ENCODE measurements at places on chromosomes 6 and 20.

DNA sequence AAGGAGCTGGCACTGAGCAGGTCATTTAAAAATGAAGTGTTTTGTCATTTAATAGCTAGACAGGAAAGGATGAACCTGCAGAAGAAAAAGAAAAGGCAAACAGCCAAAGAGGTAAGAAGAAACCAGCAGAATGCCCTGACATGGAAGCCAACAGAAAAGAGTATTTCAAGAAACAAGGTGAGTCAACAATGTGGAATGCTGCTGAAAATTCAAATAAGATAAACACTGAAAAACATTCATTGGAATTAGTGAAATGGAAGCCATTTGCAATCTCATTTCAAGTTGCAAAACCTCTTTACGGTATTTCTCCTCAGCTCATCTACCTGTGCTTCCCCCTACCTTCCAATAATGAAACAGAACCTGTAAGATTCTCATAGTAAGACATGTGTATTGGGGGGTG lies 59.6 kb downstream of the RWDD2A start:
- DNase-seq = no peak

DNA sequence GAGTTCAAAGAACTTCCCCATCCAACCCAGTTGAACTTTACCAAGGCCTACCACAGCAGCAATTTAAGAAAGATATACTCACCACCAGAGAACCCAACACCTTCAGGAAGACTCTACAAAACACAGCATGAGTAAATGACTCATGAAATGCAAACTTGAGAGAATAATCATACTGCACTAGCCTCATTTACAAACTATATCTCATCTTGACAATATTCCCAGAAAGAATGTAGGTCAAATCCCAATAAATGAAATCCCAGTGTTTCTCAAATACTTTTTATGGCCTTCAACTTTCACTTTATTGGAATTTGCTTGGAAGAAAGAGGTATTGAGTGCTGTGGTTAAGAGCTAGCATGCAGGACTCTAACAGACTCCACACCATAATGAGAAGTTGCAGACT lies 60.0 kb downstream of the FYN start:
- no peak for DNase-seq

DNA sequence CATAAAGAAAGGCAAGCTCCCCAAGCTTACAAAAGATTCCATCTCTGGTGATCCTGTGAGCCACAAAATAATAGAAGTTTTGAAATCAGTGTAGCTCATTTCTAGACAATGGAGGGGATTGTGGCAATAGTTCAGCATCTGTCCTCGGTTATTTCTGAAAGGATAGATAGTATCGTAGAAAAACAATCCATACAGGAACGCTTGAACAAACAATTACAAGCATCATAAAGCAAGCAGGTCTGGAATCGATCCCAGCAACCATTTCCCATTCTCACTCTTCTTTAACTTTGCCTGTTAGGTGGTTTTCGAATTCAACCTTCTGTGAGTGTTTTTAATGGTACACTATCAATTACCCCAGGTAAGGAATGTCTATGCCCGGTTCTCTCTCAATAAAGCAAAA lies 931.1 kb downstream of the KIF16B start:
- no peak for DNase-seq

DNA sequence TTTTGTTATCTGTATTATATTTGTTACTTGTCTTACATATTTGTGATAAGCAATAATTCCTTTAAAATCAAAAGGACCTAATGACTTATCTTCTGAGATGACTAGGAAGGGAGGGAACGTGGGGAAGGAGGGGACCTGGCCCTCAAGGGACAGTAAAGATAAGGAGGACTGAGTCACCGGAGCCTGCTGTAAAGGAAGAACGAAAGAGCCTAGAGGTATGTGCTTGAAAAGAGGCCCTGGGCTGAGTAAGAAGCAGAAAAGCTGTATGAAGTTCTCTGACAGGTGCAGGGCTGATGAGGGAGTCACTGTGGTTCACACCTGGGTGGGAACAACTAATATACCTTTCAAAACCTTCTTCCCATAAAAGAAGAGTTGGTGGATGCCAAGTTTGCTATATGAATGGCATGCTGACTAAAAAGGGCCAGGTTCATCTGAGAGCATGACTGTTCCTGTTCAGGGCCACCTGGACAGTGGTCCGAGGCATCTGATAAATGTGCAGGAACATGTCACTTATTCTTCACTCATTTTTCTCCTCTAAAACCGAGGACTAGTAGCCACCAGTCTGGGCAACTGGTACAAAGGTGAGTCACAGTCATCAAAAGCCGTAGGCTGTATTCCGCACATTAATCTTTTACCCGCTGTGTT lies 111.3 kb downstream of the TNFAIP3 start:
- no peak for DNase-seq

DNA sequence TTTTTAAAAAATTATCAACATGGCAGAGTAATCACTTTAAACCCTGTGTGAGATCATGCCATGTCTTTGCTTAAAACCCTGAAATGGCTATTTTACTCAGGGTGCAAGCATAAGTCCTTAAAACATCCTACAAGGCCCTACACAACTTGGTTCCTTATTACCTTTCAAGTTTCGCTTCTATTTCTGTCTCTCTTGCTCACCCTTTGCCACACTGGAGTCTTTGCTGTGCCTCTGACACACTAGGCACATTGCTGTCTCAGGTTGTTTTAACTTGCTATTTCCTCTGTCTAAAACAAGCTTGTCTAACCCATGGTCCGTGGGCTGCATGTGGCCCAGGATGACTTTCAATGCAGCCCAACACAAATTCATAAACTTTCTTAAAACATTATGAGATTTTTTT lies 55.6 kb downstream of the KIAA0408 start:
- DNase-seq = no peak

GRCh38 chr6:98044791-98045470 lies 761.9 kb upstream of the MMS22L start:
- peak; percentile 9 for DNase-seq

DNA sequence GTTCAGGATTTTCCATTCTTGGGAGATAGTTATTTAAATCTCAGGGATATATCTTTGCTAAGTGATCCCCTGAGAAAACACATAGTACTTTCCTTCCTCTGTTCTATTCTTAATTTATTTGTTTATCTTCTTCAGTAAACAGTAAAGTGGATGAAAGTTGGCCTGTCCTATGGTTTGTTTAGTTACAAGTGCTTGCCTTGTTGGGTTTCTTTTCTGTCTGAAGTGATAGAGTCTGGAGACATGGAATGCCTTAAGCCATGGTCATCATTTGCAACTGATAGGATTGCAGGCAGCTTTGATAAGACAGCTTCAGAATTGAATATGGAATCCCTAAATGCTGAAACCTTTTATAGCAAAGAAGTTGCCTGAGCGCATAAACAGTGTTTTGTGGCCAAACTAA lies 4.9 kb downstream of the ADGRG6 start:
- no peak for DNase-seq

GRCh38 chr20:58938541-58938940 lies 42.5 kb upstream of the NELFCD start:
- peak; percentile 0 for DNase-seq

DNA sequence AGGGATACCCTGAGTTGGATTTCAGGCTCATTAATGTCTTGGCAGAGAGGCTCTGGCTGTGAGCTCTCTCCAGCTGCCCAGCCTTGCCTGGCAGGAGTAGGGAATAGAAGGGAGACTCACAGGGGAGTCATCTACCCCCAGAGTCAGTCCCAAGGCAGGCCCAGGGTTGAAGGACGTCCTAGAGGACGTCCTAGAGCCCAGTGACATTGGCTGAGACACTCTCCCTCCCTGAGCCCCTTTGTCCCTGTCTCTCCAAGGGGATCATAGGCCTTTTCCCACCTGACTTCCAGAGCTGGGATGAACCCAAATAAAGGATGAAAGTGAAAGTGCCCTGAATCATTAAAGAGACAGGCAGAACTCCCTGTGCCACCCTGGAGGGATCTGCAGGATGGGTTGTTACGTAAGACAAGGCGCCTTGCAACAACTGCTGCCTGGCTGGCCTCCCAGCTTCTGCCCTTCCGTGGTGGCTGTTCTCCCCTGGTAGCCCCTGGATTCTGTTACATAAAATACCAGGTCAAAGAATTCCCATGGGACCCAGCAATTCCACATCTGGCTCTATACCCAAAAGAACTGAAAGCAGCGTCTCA lies 53.6 kb upstream of the SIRPA start:
- peak; percentile 70 for DNase-seq

- no peak for DNase-seq
Observed at GRCh38 chr6:169864148-169865020, 113.0 kb downstream of the ERMARD start.

DNA sequence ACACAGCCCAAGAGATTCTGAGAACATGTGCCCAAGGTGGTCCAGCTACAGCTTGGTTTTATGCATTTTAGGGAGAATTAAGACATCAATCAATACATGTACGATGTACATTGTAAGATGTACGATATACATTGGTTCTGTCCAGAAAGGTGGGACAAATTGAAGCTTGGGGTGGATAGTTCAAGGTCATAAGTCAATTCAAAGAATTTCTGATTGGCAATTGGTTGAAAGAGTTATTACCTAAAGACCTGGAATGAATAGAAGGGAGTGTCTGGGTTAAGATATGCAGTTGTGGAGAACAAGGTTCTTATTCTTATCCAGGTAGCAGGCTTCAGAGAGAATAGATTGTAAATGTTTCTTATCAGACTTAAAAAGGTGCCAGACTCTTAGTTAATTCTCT lies 31.8 kb upstream of the LCA5 start:
- no peak for DNase-seq

DNA sequence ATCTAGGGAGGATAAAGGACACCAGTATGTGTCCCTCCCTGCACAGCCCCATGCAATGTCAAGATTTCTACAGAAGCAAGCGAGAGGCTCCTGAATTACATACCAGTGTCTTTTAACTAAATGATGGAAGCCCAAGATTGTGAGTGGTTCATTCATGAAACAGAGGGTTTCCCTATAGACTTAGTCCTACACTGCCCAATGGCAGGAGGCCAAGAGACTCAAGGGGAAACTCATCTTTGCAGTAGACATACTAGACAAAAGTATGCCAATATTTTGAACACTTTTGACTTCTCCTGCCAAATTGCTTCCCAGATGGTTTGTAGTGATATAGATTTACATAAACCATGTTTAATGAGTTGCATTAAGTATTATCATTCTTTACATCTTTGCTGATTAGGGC lies 557.2 kb upstream of the JAG1 start:
- no peak for DNase-seq

DNA sequence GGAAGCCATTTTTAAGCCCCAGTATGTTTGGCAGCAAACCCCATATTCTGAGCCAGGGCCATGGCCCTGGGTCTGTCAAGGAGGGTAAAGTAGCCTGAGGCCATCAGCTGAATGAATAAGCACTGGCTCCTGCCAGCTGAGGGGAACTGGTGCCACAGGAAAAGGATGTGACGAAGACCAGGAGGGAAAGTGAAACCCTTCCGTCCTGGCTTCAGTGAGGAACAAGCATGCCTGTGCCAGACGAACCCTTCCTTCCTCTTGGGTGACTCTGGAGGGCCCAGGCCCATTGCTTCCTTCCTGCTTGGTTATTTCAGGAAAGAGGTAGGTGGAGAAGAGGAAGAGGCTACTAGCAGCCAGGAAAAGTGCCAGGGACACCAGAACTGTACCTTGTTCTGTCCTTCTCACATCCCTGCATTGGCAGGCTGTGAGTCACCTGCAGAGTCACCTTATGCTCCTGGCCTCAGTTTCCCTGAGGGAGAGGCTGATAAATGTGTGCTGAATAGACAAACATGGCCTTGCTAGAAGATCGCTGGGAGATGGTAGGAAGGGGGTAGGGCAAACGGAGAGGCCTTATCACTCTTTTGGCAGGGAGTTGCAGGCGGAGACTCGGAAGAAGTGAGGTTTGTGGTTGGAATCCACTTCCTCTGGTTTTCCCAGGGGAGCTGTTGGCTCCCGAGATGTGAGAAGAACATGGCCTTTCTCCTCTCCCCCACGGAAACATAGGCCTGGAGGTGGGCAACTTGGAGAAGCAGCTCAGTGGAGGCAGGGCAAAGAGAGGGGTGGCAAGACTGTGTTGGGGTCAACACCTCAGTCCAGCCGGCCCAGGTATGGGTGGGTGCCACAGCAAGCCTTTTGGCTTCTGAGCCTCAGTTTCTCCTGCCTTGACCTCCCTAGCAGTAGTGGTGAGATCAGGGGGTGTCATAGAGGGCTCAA lies 37.4 kb downstream of the COX4I2 start:
- peak; percentile 47 for DNase-seq

DNA sequence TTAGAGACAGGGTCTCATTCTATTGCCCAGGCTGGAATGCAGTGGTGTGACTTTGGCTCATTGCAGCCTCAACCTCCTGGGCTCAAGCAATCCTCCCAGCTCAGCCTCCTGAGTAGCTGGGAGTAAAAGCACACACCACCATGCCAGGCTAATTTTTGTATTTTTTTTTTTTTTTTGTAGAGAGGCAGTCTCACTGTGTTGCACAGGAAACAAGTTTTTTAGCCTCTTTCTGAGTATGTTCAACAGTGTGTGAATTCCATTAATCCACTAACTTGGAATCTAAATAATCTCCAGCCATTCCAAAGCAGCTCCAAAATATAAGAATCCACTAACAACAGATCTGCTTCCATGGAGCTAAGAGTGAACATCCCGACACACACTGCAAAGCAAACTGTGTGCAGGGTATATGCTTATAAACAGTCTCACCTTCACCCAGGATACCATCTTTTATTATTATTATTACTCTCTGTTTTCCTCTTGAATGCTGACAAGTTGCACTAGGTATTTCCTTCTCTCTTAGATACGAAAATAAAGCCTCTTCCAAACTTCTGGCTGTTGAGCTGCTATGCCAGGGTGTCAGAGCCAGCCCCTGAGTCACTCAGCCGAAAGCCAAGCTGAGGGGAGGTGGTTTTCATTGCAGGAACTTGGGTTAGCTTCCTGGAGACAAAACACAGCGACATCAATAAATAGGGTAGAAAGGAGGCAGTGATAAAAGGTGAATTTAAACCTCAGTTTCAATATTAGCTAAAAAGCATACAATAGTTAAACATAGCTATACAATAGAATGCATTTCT lies 264.9 kb downstream of the HIVEP2 start:
- no peak for DNase-seq

GRCh38 chr20:49964964-49965780 lies 17.6 kb upstream of the SNAI1 start:
- DNase-seq = no peak

GRCh38 chr6:168784426-168784825 lies 343.4 kb downstream of the SMOC2 start:
- DNase-seq = no peak

- DNase-seq = no peak
Observed at GRCh38 chr20:57251344-57251743, 15.1 kb downstream of the BMP7 start.

- DNase-seq = no peak
Observed at GRCh38 chr6:28657381-28657768, 131.7 kb downstream of the GPX5 start.
